ENCODE measurements at places on chromosomes 5 and 9.

DNA sequence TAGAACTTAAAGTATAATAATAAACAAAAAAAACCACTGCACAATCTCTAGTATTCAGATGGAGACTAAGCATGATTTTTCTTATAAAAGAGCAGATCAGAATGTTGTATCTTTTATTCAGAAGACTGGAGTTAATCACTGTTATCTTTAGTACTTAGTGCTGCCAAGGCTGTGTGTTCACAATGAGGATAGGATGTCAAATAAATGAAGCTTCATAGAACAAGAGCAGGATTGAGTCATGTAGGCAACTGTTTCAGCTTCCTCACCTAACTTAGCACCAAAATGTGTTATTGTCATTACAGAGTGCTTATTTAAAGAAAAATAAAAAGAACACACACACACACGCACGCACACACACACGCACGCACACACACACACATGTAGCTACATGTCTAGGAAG, 58.1 kb upstream of the CDKN2B start:
- DNase-seq = no peak

DNA sequence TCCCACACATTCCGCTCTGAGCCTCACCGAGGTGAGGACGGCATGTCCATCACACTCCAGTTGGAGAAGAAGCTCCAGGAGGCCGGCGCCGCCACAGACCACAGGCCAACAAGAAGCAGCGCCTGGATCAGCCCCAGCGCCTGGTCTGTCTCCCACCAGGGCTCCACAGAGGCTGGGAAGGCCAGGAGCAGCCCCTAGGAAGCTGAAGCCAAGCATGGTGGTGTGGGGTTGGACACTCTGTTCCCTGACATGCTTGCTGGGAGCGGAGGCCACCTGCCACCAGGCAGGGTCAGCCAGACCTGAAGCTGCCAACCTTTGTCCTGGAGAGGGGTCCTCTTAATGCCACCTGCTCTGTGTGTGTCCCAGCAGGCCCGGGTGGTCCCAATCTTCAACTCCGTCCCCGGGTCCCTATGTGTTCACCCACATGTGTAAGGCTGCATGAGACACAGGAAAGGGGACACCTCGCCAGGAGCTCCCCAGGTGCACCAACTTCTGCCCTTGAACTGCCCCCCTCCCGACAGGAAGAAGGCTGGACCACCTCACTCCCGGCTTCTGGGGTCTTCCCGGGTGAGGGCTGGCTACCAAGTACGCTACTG, 140.1 kb upstream of the PPP1R26 start:
- DNase-seq = no peak

DNA sequence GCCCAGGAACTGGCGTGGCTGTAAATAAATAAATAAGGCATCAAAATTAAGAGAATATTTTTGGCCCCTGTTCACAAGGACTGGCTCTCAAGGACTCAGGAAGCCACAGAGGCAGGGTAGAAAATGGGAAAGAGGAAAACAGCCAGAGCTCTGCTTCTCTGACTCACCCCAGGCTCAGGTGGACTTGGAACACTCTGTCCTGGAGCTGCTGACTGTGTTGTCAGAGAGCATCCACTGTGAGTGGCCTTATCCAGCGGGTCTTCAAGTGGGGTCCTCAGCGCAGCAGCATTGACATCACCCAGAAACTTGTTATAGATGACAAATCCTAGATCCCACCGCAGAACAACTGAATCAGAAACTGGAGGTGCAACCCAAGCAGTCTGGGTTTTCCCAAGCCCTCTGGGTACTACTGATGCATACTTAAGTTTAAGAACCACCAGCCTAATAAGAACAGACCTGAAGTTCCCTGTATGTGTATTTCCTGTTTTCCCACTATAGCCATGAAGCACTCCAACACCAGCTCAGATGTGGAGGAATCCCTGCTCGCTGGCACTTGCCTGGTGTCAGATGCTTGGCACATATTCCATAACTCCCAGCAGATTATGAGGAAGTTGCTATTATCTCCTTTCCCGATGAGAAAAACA, 20.5 kb downstream of the ADRA1B start:
- no peak for DNase-seq

DNA sequence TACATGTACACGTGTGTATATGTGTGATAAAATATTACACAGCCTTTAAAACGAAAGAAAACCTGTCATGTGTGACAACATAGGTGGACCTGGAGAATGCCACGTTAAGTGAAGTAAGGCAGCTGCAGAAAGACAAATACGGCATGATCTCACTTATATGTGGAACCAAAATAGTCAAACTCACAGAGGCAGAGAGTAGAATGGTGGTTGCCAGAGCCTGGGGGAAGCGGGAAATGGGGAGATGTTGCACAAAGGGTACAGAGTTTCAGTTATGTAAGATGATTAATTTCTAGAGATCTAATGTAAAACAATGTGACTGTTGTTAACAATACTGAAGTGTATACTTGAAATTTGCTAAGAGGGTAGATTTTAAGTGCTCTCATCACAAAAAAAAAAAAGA, 34.8 kb downstream of the ADAMTS12 start:
- DNase-seq = no peak

DNA sequence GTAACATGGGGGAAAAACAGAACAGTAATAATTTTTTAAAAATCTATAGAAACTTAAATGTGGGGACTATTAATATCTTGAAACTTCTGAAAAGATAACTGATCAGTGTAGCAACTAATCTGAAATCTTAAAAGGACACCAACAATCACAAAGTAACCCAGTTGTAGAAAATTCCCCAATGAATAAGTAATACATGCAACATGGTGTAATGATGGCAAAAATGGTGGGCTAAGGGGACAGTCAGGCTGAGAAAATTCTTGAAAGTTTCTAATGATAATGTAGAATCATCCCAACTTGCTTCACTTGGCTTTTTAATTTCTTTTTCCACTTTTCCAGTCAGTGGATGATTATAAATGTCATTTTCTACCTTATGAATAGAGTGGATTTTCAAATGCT, 5.4 kb downstream of the NFIL3 start:
- DNase-seq = no peak

DNA sequence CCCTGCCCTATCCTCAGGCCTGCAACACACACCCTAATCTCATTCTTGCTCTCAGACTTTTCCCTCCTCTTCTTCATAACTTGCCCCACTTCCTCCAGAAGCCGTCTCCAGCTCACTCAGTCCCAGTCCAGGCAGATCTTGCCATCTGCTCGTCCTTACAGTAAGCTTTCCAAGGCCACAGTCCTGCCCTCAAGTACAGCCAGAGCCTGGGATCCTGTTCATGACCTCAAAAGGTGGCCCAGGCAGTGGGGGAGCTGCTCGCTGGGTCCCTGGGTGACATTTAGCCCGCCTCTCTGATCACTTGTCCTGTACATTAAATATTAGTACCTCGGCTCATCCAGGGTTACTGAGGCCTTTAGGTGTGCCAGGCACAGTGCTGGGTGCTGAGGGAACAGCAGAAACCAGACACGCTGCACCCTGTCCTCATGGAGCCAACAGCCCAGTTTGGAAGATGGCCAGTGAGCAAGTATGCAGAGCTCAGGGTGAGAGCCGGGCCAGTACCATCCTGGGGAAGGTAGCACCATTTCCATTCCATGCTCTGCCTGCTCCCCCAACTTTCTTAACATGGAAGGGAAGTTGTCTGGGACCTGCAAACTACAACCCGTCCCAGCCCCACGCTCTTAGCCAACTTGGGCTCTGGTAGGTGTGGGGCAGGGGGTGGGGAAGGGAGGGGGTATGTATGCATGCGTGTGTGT, 100.4 kb downstream of the C5orf15 start:
- no peak for DNase-seq

DNA sequence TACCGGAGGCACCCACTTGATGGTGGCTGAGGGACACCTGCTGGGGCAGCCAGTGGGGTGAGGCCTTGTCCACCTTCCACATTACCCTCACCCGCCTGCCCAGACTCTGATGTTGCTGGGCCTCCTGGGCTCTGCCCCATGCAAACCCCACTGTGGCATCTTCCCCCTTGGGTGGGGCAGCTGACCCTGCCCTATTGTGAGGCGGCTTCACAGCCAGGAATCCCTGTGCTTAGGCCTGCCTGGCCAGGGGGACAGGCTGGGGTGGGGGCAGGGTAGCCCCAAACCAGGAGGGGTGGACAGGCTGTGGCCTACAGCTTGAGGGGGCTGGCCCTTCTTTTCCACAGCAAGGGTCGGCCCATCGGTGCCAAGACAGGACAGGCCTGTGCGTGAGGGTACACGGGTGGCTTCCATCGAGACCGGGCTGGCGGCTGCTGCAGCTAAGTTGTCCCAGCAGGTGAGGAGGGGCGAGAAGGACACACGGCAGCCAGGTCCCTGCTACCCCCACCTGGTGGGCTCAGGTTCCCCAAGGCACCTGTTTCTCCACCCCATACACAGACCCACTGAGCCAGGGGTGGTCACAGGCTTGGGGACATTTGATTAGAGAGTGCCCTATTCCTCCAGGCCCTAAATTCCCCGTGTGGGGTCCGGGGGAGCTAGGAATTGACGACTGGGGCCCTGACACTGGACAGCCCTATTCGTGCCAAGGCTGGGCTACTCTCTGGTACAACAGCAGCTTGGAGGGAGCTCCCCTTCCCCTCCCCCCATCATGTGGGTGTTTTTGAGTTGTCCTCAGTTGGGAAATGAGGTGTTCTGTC, 99.2 kb downstream of the PHF2 start:
- no peak for DNase-seq

GRCh38 chr5:37054391-37054790, 177.8 kb downstream of the NIPBL start:
- DNase-seq = no peak

GRCh38 chr5:16806711-16807546, 129.2 kb downstream of the MYO10 start:
- DNase-seq = no peak

All from stimulated activated CD8-positive, alpha-beta memory T cell treated with anti-CD3 and anti-CD28 coated beads, Interleukin-15, amount 100 ng/mL, for 1 hour (primary cell).